T-helper 2 cell treated with Interferon-gamma antibody and Interleukin-4, amounts not matched to agents 5 μg/mL and 100 μg/mL, for 36 hours (primary cell): ENCODE measurements at places on chromosomes 5 and 9.

DNA sequence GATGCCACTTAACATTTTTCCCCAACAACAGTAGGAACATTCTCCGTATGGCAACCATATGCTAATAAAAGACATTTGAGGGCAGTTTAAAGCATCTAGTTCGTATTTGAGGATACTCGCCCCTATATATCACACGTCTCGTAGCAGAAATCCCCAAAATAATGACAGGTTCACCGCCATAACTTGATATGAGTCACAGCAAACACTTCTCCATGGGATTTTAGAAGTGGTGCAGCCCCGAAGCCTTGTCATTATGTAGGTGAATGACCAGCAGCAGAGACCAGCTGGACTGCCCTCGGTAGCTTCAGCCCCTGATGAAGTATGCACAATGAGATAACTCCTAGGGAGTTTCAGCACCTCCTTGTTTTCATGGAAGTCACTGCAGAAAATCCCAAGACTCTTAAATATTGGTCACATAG, 2.0 kb downstream of the CTNND2 start:
- H3K4me1 ChIP-seq: peaks cover 5% of the 10 kb centered on the region
- no peak for DNase-seq
- H3K27ac ChIP-seq: no peak overlapping the region
- peaks cover 37% of the 10 kb centered on the region for H3K27me3 ChIP-seq
- no peak overlapping the region for H3K4me3 ChIP-seq

DNA sequence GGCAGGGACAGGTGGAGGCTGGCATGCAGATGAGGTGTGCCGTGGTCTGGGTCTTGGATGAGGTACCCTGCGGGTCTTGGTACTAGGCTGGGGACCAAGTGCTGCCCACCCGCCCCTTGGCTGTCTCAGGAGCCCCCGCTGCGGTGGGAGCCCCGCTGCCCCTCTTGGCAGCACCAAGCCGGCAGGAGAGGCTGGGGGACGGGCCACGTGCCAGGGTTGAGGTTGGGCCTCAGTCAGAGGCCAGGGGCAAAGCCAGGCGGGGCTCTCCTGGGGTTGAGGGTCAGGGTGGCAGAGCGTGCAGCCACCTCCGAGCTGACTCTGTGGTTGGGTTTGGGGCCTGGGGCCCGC, 2.0 kb downstream of the CARD9 start:
- H3K27ac ChIP-seq: no peak overlapping the region
- DNase-seq: no peak
- H3K4me1 ChIP-seq: no peaks in the 10 kb centered on the region
- no peak overlapping the region for H3K4me3 ChIP-seq
- no peaks in the 10 kb centered on the region for H3K27me3 ChIP-seq
- H3K36me3 ChIP-seq: no peaks in the 10 kb centered on the region

- no peaks in the 10 kb centered on the region for H3K36me3 ChIP-seq
- peaks cover 10% of the 10 kb centered on the region for H3K27me3 ChIP-seq
- DNase-seq: no peak
- no peak overlapping the region for H3K4me3 ChIP-seq
Observed at GRCh38 chr5:149060325-149060724, 2.5 kb downstream of the SH3TC2 start.

DNA sequence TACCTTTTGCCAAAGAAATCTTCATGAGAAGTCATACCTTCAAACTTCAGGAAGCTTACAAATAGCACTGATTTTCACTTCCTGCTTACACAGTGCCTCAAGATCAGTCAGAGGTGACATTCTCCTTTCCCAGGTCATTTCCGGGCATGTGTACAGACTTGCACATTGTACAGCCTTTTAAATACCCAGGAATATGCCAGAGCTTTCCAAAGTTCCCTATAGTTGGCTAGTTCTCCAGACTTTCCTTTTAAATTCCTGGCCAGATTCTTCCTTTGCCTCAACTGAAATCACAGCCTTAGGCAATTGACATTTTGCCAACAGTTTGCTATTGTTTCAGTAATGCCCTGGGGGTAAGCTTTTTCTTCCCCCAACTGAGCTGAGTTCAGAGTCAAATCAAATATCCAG, 47.2 kb downstream of the RFX3 start:
- H3K36me3 ChIP-seq: peaks cover 24% of the 10 kb centered on the region
- H3K4me3 ChIP-seq: peak overlapping the region; percentile 80
- peak overlapping the region; percentile 88 for H3K27ac ChIP-seq

DNA sequence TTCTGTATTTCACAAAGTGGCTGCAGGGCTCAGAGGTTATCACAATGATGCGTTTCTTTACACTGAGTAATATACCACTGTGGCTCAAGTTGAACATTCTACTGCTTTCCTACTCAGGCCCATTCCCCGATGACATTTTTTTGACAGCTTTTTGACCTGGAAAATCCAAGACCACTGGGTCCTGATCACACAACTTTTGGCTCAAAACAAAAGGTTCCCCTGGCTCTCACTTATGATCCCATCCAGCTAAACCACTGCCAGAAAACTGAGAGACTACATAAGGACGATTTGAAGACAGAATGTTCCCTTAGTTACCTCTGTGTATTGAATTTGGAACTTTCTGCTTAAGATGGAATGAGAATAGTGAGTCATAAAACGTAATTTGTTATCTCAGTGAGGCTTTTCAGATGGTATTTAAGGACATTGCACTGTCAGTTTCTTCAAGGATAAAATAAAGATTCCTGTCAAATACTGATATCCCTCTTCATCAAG, 78.0 kb upstream of the FBXL7 start:
- H3K4me1 ChIP-seq: no peaks in the 10 kb centered on the region
- no peak overlapping the region for H3K4me3 ChIP-seq
- H3K27me3 ChIP-seq: no peaks in the 10 kb centered on the region
- H3K36me3 ChIP-seq: no peaks in the 10 kb centered on the region

DNA sequence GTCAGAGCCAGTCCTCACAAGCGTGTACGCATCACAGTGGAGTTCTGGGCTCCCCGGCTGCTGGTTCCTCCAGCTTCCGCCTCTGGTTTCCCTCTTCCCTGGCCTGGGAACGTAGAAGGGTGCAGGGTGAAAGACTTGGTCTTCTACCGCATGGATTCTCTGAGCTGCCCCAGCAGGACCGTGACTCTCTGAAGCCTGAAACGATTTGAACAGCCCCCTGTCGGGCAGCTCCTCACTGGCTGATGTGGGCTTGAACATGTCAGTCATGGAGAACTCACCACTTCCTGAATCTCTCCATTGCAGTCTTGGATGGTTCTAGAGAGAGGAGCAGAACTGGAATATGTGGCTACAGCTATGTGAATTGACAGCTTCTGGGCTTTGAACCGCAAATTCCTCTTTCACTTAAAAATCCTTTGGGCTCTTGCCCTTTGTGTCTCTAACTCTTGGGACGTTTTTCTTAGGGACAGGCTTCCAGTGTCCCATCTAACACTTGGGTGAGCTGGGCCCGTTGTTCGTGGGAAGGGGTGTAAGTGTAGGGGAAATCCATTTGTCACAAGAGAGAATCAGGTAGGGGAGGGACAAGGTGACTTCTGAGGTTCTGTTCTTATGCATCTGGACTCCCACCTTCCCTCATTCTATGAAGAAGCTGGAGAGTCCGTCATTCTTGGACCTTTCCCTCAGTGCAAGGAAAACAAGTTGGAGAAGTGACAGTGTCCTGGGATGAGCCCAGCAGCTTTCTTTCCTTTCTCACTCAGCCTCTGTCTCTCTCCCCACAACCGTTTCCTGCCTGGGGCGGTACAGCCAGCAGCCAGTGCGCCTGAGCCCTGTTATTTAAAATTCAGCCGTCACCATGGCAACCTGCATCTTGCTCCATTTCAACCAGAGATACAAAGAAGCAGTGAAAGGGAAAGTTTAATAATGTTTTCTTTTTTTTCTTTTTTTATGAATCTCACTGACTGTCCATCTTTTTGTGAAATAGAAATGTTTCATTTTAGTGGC, 84.7 kb downstream of the PTTG1 start:
- peaks cover 45% of the 10 kb centered on the region for H3K4me1 ChIP-seq
- peak overlapping the region; percentile 66 for H3K4me3 ChIP-seq
- peak overlapping the region; percentile 91 for H3K27ac ChIP-seq
- no peaks in the 10 kb centered on the region for H3K27me3 ChIP-seq
- no peaks in the 10 kb centered on the region for H3K36me3 ChIP-seq
- peak; percentile 72 for DNase-seq

- H3K27ac ChIP-seq: no peak overlapping the region
- no peaks in the 10 kb centered on the region for H3K4me1 ChIP-seq
- no peaks in the 10 kb centered on the region for H3K36me3 ChIP-seq
- no peaks in the 10 kb centered on the region for H3K27me3 ChIP-seq
- H3K4me3 ChIP-seq: no peak overlapping the region
- DNase-seq: no peak
Observed at GRCh38 chr5:68047035-68047434, 168.5 kb upstream of the PIK3R1 start.

GRCh38 chr5:135399794-135400542, 937 bp upstream of the MACROH2A1 start:
- peaks cover 10% of the 10 kb centered on the region for H3K27me3 ChIP-seq
- peaks cover 38% of the 10 kb centered on the region for H3K4me1 ChIP-seq
- peak overlapping the region; percentile 97 for H3K27ac ChIP-seq

GRCh38 chr5:122790354-122791103, 15.6 kb downstream of the SNX2 start:
- peaks cover 2% of the 10 kb centered on the region for H3K4me1 ChIP-seq
- H3K4me3 ChIP-seq: no peak overlapping the region
- no peaks in the 10 kb centered on the region for H3K27me3 ChIP-seq
- H3K36me3 ChIP-seq: peaks cover 39% of the 10 kb centered on the region

- H3K4me3 ChIP-seq: no peak overlapping the region
- H3K36me3 ChIP-seq: no peaks in the 10 kb centered on the region
- no peaks in the 10 kb centered on the region for H3K27me3 ChIP-seq
Observed at GRCh38 chr5:89395111-89395510, 512.1 kb upstream of the MEF2C start.

DNA sequence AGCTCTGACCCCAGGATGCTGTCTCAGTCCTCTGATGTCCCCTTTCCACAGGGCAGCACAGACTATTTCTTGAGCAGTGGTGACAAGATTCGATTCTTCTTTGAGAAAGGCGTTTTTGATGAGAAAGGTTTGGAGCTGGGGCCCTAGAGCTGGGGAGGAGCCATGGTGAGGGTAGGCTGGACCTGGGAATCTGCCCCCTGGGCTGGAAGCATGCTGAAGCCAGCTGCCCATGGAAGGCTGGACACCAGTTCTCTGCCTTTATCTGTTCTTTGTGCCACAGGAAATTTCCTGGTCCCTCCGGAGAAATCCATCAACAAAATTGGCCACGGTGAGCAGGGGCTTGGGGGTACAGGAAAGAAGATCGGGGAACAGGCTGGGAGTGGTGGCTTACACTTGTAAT, 12.9 kb downstream of the PHYHD1 start:
- H3K27ac ChIP-seq: no peak overlapping the region
- no peak for DNase-seq
- no peaks in the 10 kb centered on the region for H3K27me3 ChIP-seq
- no peaks in the 10 kb centered on the region for H3K36me3 ChIP-seq

- H3K36me3 ChIP-seq: no peaks in the 10 kb centered on the region
- H3K27me3 ChIP-seq: peaks cover 8% of the 10 kb centered on the region
- H3K27ac ChIP-seq: no peak overlapping the region
- no peak for DNase-seq
- no peaks in the 10 kb centered on the region for H3K4me1 ChIP-seq
Observed at GRCh38 chr9:133742251-133742650, 4.1 kb upstream of the SARDH start.

GRCh38 chr5:141356133-141356532, 1.3 kb downstream of the PCDHGA4 start:
- peaks cover 20% of the 10 kb centered on the region for H3K27me3 ChIP-seq
- H3K27ac ChIP-seq: no peak overlapping the region
- H3K4me3 ChIP-seq: no peak overlapping the region
- peaks cover 2% of the 10 kb centered on the region for H3K4me1 ChIP-seq
- no peak for DNase-seq

- no peaks in the 10 kb centered on the region for H3K27me3 ChIP-seq
- no peak overlapping the region for H3K4me3 ChIP-seq
- no peak for DNase-seq
- no peak overlapping the region for H3K27ac ChIP-seq
- H3K4me1 ChIP-seq: no peaks in the 10 kb centered on the region
Observed at GRCh38 chr9:80369641-80370040, 797.9 kb downstream of the TLE4 start.

DNA sequence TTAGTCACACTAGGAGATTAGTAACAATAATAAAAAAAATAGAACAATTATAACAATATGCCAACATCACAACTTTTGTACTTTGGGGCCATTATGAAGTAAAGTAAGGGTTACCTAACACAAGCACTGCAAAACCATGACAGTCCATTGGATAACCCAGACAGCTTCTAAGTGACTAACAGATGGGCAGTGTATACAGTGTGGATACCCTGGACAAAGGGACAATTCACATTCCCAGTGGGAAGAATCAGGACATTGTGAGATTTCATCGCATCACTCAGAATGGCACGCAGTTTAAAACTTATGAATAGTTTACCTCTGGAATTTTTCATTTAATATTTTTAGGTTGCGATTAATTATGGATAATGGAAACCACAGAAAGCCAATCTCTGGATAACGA, 45.6 kb upstream of the JADE2 start:
- no peak overlapping the region for H3K27ac ChIP-seq
- H3K36me3 ChIP-seq: no peaks in the 10 kb centered on the region
- peaks cover 3% of the 10 kb centered on the region for H3K27me3 ChIP-seq
- DNase-seq: no peak
- no peak overlapping the region for H3K4me3 ChIP-seq

- H3K4me1 ChIP-seq: peaks cover 28% of the 10 kb centered on the region
- H3K27me3 ChIP-seq: no peaks in the 10 kb centered on the region
- DNase-seq: no peak
Observed at GRCh38 chr9:93087971-93088655, 7.9 kb upstream of the CARD19 start.

DNA sequence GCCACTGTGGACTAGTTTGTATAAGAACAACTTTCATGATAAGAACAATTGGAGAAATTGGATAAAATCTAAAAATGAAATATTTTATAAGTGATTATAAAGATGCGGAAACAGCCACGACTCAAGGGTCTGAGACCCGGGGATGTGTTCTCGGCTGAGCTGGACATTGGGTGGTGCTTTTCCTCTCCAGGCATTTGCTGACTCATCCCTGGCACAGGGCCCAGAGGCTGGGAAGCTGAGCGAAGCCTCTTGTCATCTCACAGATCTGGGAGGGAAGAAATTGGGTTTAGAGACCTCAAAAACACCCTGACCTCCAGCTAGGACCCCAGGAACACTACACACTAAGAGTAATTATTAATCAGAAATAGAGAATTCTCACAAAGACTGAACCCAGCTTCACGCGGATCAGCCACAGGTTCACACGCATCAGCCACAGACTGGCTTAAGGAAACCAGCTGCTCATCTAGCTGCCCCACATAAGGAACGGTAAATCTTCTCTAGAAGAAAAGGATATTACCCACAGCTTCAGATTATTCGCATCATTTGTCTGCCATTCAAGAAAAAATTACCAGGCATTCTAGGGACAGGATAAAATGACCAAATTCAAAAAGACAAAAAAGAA, 2.8 kb upstream of the OR2V1 start:
- no peak overlapping the region for H3K4me3 ChIP-seq
- H3K36me3 ChIP-seq: no peaks in the 10 kb centered on the region
- no peak overlapping the region for H3K27ac ChIP-seq
- H3K27me3 ChIP-seq: peaks cover 21% of the 10 kb centered on the region
- no peak for DNase-seq
